ENCODE measurements at places on chromosomes 13 and 19.

GRCh38 chr19:55611983-55612645 lies 6.7 kb downstream of the ZNF865 start:
- DNase-seq, result no peak

DNA sequence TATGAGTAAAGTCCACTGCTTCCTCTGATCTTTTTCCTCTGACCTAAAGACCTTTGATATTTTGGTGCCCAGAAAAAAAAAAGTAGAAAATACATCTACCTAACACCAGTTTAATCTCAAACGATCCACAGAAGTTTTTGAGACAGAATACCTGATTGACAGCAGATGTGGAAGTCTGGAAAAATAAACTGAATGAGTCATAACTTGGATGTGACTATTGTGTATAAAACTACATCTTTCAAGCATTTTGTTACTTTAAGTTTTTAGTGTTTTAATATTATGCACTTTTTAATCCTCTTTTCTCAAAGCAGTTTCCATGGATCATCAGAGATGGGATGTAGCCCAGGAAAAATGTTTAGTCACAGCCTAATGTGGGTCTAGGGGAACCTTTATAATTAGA lies 216.1 kb downstream of the SLITRK1 start:
- no peak for DNase-seq

GRCh38 chr13:59979589-59979988 lies 184.1 kb downstream of the DIAPH3 start:
- DNase-seq, result no peak

GRCh38 chr19:43265664-43266025 lies 3.7 kb downstream of the PSG9 start:
- no peak for DNase-seq

DNA sequence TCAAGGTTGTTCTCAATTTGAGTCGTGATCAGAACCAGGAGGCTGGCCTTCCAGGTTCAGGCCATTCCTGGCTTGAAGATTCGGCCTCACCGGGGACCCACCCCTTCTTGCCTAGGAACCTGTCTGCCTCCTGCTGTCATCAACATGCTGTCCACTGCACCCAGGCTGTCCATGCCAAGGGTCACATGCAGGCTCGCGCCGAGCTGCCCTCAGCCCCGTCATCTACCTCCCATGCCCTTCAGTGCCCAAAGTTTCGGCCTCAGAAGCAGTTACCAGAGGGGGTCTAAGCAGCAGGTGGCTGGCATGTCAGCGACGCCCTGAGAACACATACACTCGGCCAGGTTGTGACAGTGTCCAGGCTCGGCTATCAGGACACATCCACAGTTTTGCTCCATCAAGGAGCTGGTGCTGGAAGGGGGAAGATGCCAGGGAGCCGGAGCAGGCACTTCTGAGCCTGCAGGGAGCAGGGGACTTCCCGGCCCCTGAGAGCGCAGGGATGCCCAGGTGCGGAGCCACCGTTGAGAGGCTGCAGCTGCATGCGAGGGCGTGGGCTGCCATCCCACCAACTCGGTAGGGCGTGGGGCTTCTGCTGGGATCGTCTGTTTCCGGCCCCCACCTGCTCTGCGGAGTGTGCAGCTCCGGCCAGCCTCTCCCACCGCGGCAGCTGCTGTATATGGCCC lies 590.9 kb upstream of the SLITRK5 start:
- no peak for DNase-seq

DNA sequence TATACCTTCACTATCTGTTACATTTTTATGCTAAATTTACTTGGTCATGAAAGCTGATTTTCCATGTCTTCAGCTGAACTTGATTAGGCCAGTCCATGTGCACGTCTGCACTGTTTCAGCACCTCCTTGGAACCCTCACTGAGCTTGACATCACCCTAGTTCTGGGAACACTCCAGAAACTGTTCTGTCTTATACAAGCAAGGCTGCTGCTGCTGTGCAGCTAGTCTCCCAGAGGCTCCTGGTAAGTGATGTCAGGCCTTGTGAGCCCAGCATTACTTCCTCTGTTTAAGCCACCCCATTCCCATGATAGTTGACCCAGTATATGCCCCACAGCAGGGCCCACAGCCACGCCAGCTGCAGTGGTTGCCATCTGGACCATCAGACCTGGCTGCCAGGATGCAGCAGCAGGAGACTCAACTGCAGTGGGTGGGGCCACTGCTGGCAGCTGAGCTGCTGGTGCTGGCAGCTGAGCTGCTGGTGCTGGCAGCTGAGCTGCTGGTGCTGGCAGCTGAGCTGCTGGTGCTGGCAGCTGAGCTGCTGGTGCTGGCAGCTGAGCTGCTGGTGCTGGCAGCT lies 90.5 kb upstream of the AKAP11 start:
- DNase-seq, result no peak

DNA sequence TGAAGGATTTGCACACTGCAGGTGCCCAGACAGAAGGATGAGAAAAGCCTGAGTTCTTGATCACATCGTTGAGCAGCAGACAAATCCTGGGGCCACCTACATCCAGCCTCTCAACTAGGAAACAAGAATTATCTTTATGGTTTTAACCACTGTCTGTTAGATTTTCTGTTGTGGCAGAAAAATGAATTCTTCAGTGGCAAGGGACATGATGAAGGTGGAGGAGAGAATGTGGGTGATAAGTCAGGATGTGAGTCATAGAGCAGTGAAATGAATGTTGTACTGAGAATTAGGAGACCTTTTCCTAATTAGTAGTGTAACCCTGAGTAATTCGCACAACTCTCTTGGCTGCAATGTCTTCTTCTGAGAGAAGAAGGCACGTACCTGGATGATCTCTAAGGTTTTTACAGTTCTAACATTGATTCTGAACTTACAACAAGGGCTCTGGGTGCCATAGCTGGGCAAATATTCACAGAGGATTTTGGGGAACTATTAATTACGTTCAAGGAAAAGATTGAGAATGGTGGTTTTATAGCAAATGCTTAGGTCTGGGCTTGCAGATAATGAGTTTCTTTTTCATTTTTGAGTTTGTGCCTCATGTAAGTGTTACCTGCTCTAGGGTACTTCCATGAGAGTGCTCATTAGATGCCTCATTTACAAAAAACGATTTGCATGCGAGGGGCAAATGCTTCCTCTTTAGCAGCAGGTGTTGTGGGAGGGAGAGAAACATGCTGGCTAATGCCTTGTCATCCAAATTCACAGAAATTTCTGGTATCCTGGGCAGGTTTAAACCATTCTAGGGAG lies 111.0 kb upstream of the KL start:
- DNase-seq, result no peak

DNA sequence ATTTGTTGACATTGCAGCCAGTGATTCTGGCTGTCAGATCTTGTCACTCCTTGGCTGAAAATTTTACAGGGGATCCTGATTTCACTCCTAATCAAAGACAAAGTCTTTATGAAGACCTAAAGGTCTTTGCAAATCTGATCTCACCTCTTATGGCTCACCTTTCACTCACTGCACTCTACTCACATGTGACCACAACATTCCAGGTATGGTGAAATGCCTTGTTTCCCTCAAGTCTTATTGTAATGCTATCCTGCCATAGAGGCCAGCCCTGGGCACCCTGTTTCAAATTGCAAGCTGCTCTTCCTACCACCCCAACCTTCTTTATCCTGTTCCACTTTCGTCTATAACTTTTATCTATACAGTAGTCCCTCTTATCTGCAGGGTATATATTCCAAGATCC lies 200.1 kb downstream of the NDFIP2 start:
- DNase-seq, result no peak

- DNase-seq, result no peak
These were observed 121.2 kb downstream of the PCCA start for GRCh38 chr13:100209857-100210825.

DNA sequence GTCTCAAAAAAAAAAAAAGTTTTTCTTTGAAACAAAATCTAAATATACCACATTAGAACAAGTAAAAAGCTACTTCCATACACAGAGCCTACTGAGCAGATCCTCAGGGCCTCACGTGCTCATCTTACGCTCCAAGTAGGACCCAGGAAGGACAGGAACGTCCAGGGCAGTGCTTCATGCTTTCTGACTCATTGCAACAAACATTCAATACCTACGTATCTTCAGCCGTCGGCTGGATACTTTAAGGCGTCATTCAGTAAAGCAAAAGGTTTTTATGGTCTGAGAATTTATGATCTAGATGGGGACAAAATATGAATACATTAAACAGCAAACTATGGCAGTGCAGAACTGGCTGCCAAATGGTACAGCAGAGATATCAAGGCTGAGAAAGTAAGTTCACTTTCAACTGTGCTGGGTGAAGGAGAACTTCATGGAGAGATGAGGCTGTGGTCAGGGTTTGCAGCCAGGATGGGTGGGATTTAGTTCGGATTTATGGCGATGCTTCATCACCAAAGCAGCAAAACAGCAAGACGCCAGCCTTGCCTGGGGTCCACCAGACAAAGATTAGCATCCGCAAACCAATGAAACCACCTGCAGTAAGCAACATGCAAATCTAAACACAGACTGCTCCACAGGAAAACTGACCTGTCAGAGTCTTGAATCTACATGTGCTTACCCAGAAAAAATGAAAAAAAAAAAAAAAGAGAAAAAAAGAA lies 20.5 kb downstream of the CARS2 start:
- DNase-seq, result no peak

- DNase-seq, result peak; percentile 6
These were observed 25.2 kb upstream of the ZNF845 start for GRCh38 chr19:53308339-53308811.

DNA sequence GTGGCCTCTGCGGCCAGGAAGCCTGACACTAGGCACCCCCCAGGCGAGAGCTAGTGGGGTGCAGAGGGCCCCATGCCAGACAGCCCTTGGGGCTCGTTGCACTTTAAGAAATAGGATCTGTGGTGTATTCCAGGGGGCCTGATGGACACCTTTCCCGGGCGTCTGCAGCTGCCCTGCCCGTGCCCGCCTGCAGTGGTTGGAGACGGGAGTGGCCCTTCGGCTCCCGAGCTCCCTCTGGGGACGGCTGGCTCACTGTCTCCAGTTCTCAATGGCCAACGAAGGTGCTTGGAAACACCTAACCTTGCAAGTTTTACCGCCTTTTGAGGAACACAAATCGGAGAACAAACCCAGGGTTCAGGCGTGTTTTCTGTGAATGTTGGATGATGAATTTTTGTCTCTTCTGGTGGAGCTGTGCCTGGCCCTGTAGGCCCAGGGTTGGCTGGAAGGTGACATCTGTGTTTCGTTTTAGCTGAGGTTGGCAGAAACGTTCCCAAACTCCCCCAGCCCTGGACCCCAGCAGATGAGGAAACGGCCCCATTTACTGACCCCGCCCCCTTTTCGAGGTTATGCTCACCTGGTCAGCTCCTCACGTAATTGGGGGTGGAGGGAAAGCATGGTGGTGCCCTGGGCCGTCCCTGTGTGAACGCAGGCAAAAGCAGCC lies 17.4 kb upstream of the NPAS1 start:
- DNase-seq, result no peak

DNA sequence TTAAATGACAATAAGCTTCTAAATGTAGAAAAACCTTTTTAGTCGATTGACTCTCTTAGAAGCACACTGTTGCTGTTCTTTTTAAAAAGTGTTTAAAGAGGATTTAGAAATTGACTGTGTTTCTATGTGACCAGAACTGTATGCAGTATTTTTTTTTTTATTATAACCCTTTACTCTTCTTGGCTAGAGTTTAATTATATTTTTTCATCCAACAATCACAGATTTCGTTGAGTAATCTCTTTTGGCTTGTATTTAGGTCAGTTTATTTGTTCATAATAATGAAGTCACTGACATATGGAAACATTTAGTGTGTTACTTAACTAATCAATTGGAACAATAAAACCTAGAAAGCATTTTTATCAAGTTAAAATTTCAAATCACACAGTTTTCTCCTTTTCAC lies 19.9 kb downstream of the CSNK1A1L start:
- DNase-seq, result no peak

DNA sequence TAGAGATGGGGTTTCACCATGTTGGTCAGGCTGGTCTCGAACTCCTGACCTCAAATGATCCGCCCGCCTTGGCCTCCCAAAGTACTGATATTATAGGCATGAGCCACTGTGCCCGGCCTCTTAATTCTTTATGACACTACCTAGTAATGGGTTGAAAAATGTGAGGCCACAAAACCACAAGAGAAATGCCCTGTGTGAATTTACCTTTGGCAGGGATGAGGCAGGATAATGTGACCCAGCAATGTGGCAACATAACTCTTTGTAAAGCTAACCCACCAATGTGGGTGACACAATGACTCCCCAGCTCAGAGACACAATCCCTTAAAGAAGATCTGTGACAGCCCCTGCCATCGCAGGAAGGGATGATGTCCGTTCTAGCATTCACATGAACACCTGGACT lies 533.1 kb downstream of the KLF5 start:
- DNase-seq, result no peak

DNA sequence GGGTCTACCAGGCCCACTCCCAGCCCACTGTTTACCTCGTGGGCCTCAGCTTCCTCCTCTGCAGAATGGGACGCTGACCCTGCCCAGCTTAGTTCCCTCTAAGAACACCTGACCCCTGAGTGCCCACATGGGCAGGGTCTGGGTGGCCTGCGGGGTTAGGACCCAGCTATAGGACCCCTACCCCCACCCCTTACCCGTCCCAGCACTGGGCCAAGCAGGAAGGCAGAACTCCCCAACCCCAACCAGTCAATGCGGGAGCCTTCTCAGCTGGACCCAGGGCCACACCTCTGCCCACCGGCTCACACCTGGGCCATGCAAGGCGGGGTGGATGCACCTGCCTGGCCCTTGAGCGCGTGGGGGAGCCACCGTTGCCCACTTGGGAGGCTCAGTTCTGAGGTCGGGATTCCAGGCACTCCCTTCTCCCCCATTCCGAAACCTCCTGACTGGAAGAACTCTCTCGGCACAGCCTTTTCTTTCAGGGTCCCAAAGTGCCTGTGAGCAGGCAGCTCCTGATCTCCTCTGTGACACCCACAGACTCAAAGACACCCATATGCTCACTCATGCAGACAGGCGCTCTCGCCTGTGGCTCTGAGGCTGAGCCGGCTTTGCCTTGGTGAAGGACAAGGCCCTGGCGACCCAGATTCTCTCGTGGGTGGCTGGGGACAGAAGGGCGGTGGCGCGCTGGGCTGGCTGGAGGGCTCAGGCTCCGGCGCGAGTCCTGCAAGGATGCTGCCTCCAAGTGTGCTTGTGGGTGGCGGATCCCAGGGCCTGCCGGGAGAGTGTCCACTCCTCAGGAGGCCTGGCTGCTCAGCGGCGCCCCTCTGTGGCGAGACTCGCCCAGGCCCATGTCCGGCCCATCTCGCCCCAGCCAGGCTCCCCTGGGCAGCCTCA lies 27.9 kb upstream of the PARP4 start:
- no peak for DNase-seq

- no peak for DNase-seq
These were observed 3.6 kb downstream of the F2RL3 start for GRCh38 chr19:16892436-16892835.

- DNase-seq, result no peak
These were observed 141.0 kb downstream of the DCLK1 start for GRCh38 chr13:35990196-35990595.

- no peak for DNase-seq
These were observed 2.9 kb downstream of the ARHGEF7 start for GRCh38 chr13:111117961-111118360.

DNA sequence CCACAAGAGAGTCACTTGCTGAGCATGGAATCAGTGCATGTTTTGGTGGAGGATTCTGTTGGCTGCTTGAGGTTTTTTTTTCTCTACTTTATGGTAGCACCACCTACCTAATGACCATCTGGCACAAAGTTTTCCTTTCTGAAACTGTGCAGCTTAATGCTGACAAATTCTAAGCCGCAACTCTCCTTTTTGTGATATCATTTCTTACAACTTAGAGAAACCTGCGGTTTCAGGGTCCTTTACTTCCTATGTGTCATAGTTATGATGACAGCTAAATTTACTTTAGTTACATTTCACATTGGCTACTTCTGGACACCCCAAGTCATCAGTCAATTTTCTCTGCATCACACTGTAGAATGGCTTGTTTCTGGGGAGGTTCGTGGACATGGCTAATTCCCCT lies 115.4 kb upstream of the TMTC4 start:
- DNase-seq, result no peak
